Cerebellum (tissue), 4 donors: ENCODE measurements at places on chromosomes 4 and X. TPM values are rescaled to one million over a fixed set of nuclear protein-coding genes. Genes with fewer than 3 reads are reported as not detected.

GLRA2 gene
- total RNA-seq = 44.4 TPM

GRCh38 chrX:134780908-134781307 lies 122.6 kb upstream of the PLAC1 start:
- no peak for DNase-seq

SLC26A1 gene
- 3.0 TPM for total RNA-seq

TRIML2 gene
- total RNA-seq = not detected

- no peak for DNase-seq
Observed at GRCh38 chrX:139093201-139093600, 381.7 kb upstream of the FGF13 start.

DNA sequence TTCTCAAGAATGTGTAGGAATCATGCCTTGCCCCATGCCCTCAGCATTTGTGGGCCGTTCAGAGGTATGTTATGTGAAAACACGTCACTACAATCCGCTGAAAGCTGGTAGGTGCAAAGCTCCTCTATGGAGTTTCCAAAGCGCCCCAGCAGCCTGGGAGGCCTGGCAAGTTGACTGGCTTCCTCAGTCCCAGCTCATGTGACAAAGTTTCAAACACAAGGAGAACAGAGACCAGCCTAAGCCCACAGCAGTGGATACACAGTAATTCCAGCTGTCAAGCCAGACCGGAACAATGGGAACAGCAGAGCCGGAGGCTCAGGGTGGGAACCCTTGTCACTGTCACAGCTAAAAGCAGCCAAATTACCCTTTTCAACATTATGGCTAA lies 33.5 kb downstream of the NAT8L start:
- DNase-seq = no peak

DMRTC1B gene
- total RNA-seq = 0.36 TPM

- DNase-seq = no peak
Observed at GRCh38 chr4:100811046-100811445, 293.2 kb upstream of the EMCN start.

- DNase-seq = no peak
Observed at GRCh38 chr4:4598851-4599411, 57.1 kb upstream of the STX18 start.

- DNase-seq = no peak
Observed at GRCh38 chr4:101136373-101137370, 210.7 kb downstream of the PPP3CA start.

DNA sequence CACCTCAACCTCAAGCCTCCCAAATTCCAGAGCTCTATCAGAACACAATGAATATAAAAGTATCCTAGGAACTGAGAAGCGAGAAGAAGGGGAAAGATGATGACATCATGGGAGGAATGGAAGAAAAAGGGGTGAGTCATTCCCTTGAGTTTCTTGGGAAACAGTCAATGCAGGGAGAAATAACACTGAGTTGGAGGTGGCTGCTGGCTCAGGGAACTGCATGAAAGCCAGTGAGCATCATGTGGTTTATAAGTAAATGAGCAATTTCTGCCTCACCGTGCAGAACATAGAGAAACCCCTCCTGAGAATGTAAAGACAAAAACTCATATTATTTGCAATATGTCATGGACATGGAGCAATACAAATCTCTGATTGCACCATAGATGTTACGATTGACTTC lies 73.3 kb downstream of the SHOX start:
- DNase-seq = no peak

GRCh38 chr4:176540814-176541213 lies 221.0 kb downstream of the SPCS3 start:
- no peak for DNase-seq

GRCh38 chrX:136182414-136182813 lies 35.1 kb downstream of the FHL1 start:
- no peak for DNase-seq

FAT1 gene
- 85.3 TPM for total RNA-seq

TLR2 gene
- 2.2 TPM for total RNA-seq

GRCh38 chrX:55005256-55005655 lies 5.1 kb downstream of the APEX2 start:
- no peak for DNase-seq

- DNase-seq = no peak
Observed at GRCh38 chr4:40289366-40290188, 45.6 kb upstream of the CHRNA9 start.

- no peak for DNase-seq
Observed at GRCh38 chrX:133437766-133438165, 22.5 kb upstream of the GPC4 start.

SOWAHB gene
- total RNA-seq = 2.5 TPM

DNA sequence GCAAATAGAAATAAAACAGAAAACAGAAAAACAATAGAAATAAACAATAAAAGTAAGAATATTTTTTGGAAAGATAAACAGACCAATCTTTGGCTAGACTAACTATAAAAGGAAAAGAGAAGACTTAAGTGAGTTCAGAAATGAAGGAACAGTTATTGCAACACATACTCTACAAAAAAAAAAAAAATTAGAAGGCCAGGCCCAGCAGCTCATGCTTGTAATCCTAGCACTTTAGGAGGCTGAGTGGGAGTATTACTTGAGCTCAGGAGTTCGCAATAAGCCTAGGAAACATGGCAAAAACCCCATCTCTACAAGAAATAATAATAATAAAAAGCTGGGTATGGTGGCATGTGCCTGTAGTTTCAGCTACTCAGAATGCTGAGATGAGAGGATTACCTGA lies 336.7 kb downstream of the DTHD1 start:
- DNase-seq = no peak

SMIM10L2A gene
- total RNA-seq = 6.8 TPM

- DNase-seq = no peak
Observed at GRCh38 chr4:110198049-110198434, 373 bp downstream of the ELOVL6 start.

CACNA1F gene
- total RNA-seq = 0.36 TPM

DNA sequence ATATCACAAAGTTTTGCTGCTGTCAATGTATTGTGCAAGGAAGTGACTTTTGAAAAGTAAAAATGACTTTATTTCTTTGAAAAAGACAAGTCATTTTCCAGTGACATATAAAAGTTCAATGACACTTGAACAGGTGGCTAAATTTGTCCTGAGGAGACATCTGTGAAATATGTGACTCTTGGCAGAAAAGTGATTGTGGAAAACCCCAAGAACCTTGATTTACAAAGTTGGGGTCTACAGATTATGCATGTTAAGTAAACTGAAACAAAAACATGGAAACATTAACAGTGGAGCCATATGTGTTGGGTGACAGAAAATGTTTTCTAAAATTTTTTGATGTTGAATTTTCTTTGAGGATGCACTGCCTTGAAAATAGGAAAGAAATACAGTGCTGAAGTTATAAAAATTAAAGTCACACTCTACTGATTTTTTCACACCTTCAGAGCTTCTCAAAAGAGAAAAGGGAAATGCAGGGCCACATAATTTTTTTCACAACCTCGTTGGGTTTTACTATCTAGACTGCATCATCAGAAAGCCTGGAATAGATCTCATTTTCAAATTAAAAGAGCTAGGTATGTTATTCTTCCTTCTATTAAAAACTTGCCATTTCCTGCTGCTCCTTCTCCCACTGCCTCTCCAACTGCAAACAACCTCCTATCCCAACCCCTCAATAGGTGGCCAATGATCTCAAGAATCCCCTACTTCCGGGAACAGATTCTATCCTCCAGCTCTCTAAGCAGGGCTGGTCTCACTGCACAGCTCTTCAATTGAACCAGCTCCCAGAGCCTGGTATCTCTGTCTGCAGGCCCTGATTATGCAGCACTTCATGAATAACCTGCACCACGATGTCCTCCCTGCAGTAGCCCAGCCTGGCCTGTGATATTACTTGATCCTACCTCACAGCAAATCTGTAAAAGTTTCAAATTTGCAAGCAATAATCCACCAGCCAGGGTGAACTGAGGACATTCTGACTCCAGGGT lies 570.8 kb upstream of the CPEB2 start:
- DNase-seq = no peak
